ENCODE measurements at places on chromosomes 4 and X.

GRCh38 chr4:86896596-86896995 lies 4.4 kb upstream of the C4orf36 start:
- no peak for DNase-seq

GRCh38 chr4:10180603-10180926 lies 64.0 kb upstream of the WDR1 start:
- DNase-seq, result no peak

DNA sequence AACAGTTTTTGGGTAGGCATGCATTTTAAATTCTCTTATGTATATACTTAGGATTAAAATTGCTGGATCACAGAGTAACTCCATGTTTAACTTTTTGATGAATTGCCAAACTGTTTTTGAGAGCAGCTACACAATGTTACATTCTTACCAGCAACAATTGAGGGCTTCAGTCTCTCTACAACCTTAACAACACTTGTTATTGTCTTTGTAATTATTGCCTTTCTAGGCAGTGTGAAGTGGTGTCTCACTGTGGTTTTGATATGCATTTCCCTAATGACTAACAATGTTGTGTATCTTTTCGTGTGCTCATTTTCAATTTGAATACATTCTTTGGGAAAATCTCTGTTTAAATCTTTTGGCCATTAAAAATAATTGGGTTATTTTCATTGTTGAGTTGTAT lies 17.3 kb upstream of the F11 start:
- no peak for DNase-seq

GRCh38 chr4:73236151-73236550 lies 22.4 kb downstream of the ANKRD17 start:
- DNase-seq, result no peak

DNA sequence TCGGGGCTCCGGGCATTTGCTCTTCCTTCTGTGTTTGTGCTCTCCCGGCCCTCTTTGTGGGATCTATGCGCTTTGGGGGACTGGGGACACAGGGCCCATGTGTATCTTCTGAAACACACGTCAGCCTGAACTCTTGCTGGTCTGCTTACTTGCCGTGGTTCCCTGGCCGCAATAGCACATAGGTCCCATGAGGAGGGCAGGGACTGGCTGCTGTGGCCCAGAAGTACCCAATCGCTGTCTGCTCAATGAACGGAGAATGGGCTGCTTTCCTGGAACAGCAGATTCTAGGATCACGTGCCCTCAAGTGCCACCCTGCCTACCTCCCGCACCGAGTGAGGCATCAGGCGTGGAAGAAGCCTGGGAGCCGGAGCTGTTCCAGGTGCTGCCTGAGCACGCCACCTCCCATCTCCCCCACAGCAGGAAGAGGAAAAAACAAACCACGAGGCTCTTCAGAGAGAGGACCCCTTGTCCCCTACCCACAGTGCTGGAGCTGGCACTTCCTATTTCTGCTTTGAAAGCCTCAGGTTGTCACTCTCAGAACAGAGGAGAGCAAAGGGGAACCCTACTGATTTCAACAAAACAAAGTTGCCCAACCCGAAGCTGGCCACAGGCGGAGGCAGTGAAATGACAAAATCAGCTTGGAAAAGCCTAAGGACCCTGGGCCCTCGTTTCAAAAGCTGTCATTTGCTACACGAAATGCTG lies 3.8 kb downstream of the G6PD start:
- DNase-seq, result no peak

GRCh38 chrX:118736394-118737010 lies 9.1 kb downstream of the IL13RA1 start:
- no peak for DNase-seq

- DNase-seq, result no peak
These were observed 38.9 kb downstream of the DRD5 start for GRCh38 chr4:9820343-9820742.

DNA sequence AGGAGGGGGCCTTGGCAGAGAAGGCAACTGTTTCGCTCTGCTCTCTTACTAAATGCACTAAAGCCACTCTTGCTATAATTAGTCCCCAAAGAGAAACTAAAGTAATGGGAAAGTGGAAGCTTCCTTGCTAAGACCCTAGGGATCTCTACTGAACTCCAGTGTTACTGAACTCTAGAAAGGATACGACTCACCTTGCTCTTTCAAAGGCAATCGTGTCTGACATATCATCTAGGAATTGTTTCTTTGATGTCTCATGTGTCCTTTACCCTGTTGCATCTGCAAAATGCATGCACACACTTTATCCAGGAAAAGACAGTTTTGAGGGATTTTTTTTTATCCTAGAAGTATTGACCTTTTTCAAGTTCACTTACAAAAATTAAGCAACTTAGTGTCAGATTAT lies 148.1 kb upstream of the FAM9B start:
- DNase-seq, result no peak

GRCh38 chr4:56641494-56642051 lies 39.5 kb downstream of the HOPX start:
- no peak for DNase-seq

DNA sequence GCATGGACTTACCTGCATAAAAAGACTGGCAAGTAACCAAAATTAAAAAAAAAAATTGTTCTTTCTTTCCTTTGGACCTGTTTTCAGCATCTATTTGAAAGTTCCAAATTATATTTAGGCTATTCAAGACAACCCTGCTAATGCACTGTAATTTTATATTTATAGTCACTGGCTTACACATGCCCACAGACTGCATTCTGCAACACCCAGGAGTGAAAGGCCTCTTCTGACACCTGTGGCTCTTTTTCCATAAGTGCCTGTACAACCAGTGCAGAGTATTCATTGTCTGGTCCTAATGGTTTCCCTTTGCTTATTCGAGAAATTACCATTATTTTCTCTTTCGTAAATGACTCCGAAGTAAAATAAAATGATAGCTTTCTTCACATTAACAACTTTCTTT lies 143.3 kb downstream of the RNF150 start:
- DNase-seq, result no peak

- no peak for DNase-seq
These were observed 86.3 kb downstream of the EGF start for GRCh38 chr4:109998867-109999584.

DNA sequence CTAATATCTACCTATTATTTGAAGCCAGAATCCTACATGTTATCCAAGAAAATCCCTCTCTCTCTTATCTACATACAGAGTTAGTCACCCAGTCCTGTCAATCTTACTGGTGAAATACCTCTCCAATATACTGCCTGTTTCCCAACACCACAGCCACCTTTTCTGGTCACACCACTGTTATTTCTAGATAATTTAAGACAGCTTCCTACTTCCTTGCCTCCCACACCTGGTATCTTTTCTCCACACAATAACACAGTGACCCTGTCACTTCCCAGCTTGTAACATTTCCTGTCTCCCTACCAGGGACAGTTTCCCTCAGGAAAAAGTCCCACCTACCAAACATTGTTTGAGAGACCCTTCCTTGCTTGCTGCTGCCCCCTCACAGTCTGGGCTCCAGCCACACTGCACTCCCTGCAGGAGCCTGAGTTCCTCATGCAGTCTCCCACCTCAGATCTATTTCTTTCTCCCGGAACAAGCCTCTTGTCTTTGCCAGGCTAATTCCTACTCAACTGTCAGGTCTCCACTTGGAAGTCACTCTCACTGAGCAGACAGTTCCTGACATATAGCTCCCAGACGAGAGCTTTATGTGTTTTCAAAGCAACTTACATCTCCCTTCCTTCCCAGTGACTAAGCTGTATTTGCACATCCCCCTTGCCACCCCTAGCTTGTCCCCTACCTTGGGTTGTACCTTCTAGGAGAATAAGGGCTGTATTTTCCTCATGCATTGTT lies 73.6 kb upstream of the QRFPR start:
- no peak for DNase-seq

- no peak for DNase-seq
These were observed 72.5 kb upstream of the GRXCR1 start for GRCh38 chr4:42819863-42820514.

DNA sequence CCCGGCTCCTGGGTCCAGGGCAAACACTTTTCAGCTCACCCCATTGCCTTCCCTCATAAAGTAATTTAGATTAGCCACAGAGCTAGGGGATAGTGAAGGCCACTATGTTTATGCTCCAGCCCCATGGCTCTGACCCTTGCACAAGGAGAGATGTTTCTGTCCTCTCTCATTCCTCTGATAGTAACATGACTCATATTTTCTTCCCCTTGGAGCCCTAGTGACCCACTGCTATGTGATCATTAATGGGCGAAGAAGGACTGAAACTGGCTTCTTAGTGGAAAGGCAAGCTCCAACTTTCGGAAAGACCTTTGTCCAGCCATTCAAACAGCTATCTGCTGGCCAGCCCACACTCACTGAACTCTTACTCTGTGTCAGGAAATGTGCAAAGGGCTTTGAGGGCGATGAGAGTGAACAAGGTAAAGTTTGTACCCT lies 12.3 kb downstream of the CLDN2 start:
- DNase-seq, result no peak

GRCh38 chr4:11426731-11427120 lies 2.0 kb downstream of the HS3ST1 start:
- no peak for DNase-seq

DNA sequence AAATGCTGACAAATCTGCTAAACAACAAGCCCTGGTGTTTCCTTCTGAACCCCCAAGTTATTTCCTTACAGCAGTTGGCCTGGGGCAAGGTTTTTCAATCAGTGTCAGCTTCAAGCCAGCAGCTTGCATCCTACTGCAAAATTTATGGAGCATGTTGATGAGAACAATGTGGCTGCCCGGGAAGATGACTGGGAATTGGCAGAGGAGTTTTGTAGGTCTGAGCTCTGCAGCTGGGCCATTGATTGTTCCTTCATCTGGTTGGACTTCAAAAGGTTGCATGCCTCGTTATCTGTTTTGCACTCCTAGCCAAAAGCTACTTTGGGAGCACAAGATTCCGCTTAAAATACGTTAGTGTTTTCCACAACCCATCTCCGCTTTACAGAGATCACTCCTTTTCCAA lies 1030.3 kb upstream of the LCORL start:
- DNase-seq, result no peak

DNA sequence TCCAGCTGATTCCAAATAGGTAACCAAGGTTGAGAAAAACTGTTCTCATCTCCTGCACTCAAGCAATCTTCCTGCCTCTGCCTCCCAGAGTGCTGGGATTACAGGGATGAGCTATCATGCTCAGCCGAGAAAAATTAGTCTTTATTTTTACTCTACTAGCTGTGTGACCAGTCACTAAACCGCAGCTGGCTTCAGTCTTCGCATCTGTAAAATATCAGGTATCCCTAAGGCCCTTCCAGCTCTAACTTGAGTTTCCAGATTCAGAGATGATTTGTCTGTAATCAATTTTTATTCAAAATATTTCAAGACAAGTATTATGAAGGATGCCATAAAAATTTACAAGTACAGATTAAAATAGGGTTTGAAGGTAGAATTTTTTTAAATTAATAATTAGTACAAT lies 3.5 kb downstream of the ADH6 start:
- DNase-seq, result no peak

GRCh38 chrX:55006827-55007621 lies 6.9 kb downstream of the APEX2 start:
- DNase-seq, result no peak

- no peak for DNase-seq
These were observed 226.4 kb downstream of the MAGEB5 start for GRCh38 chrX:26442340-26442739.

DNA sequence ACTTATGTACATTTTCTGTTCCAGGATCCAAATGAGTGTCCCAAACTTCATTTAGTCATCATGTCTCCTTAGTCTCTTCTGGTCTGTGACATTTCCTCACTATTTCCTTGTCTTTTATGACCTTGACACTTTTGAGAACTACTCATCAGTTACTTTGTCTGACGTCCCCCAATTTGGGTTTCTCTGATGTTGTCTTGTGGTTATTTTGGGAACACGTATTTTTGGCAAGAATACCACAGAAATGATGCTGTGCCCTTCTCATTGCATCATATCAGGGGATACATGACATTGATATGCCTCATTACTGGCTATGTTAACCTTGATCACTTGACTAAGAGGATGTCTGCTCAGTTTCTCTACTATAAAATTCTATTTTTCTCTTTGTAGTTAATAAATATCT lies 308.8 kb downstream of the ZNF674 start:
- no peak for DNase-seq

GRCh38 chrX:40908857-40909475 lies 173.6 kb upstream of the MED14 start:
- DNase-seq, result no peak

DNA sequence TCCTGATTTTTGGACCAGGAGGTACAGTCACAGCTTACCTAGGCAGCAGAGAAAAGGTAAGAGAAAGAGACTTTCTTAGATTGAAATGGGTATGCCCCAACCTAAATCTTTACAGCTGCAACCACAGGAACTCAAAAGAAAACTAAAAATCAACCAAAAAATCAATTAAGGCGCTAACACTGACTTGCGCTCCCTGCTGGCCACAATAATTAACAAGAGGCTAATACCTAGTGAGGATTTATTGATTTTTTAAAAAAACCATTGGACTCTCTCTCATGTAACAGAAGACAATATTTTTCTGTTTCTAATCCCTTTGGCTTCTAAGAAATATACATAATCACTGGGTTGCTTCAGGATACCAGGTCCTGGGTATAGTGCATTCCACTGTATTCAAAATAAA lies 153.9 kb upstream of the TENM3 start:
- no peak for DNase-seq

DNA sequence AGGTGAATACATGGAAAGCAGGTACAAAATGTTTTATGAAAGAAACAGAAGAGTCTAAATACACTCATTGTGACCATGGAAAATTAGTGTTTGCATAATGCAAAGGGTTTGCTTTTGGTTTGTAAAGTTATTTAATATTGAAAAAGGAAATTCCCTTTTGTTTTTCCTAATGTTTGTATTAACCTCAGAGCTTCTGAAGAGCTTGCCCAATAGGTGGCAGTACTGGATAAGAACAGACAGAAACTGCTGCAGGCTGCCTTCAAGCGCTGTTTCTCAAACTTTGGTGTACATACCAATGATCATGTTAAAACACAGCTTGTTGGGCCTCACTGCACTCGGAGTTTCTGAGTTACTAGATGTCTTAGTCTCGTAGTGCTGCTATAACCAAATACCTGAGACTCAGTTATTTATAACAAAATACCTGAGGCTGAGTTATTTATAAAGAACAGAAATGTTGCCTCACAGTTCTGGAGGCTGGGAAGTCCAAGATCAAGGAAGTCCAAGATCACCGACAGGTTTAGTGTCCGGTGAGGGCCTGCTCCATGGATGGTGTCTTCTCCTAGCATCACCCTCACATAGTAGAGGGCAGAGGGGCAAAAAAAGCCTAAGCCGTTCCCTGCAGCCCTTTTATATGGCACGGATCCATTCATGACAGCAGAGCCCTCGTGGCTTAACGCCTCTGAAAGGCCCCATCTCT lies 54.2 kb downstream of the SUPT20HL2 start:
- DNase-seq, result no peak

GRCh38 chr4:137981277-137981676 lies 260.9 kb downstream of the SLC7A11 start:
- DNase-seq, result no peak

GRCh38 chr4:169795585-169795984 lies 37.8 kb upstream of the HPF1 start:
- DNase-seq, result no peak

Data from NCI-H187 (cell line).